Chondrocyte (in vitro differentiated cells): ENCODE measurements at places on chromosomes 11 and 22. TPM values are rescaled to one million over a fixed set of nuclear protein-coding genes. Genes with fewer than 3 reads are reported as not detected.

The RIN1 gene
- total RNA-seq, result 7.1 to 7.7 TPM (median 7.2 TPM) in 3 replicates

DNA sequence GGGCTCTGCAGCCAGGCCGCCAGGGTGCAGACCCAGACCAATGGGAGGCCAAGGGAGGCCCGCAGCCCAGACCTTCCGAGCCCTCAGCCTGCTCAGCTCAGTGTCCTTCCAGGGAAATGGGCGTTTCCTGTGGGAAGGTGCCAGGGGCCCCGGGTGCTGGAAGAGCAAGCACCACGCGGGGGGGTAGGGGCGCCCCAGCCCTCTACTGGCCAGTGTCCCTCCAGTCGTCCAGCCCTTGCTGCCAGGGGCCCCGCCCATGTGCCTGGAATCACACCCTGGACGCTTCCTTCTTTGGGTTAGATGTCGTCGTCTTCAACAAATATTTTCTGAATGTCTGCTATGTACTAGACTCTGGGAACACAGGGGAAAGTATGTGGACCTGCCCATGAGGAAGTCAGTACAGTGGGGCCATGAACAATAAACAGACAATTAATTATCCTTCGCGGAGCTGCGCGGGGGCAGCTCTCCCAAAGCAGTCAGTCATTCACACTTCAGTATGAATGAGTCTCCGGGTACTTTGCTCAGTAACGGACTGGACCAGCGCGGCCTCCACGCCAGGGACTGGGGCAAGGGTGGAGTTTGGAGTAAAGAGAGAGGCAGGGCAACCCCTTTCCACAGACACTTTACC lies 60.2 kb downstream of the CDKN1C start:
- no peak for DNase-seq

DNA sequence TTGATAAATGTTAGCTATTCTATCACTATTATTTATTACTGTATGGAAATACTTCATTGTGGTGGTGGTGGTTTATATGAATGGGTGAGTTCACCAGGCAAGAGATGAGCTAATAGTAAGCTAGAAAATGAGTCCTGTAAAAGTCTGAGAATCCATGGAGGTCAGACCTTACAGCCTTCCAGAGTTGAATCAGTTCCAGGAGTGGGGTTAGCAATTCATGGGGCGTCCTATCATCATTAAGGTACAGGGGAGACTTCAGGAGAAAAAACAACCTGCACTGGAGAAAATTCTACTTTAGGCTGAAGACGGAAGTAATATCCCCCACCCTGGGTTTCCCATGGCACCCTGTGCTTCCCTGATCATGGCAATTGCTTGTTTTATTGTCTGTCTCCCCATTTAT lies 6.5 kb downstream of the SYT13 start:
- no peak for DNase-seq

The SMIM38 gene
- total RNA-seq, result 0.12 to 0.60 TPM (median 0.41 TPM) in 3 replicates

DNA sequence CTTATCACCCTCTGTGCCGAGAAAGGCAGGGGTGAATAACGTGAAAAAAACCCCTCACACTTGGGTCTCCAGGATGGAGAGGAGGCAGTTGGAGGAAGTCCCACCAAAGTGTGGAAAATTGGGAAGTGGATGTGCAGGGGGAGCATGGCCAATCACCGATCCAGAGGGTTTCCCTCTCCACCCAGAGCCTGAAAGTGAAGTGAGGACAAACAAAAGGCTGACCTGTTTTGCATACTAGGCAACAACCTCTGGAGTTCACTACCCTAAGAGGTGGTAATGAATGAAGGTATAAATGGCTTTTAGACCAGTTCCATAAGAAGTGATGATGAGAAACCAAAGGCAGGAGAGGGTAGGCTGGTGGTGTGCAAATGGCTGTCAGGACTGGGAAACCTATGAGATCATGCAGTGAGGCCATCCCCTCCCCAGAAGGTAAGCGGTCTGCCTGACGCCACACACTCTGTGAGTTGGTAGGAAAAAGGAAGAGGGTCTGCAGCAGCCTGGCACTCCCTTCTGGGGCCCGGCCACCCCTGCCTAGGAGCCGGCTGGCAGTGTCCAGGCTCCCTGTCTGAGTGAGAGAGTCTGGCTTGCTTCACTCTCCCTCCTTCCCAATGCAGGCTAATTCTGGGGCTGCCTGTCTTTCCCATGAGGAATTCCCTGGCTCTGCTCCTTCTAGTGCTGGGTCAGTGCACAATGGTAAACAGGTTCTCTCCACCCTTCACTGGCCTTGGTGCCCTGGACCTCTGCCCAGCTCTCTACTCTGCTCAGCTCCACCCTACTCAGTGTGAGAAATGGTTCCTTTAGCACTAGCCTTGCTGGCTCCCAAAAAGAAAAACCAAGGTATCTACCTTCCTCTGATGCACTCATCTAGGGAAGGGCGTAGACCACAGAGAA lies 15.6 kb downstream of the TBC1D10A start:
- DNase-seq, result no peak

GRCh38 chr22:20117633-20118299 lies 740 bp upstream of the TRMT2A start:
- DNase-seq, result peak; percentile 82

DNA sequence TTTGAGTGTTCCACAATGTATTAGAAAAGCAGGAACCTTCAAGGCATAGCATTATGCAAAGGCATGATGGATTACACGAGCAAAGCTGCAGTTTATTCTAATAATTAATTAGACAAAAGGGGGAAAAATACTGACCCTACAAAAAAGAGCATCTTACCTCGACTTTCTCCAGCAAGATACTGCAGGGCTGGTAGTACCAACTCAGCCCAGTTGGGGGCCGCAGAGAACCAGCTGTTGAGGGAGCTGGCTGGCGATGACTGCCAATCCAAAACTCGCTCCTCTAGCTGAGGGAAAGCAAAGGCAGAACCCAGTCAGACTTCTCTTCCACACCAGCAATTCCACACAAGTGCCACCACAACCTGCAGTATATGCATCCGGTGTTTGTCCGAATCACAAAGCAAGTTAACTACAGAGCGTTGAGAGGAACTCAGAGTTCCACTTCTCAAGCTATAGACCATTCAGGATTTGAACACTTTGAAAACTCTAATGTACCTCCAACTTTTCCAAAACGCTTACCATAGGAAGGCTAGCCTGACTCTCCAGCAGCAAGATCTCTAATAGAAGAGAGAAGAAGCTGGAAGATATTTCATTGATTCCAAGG lies 13.7 kb downstream of the NFRKB start:
- DNase-seq, result no peak

The CD3G gene
- total RNA-seq, result not detected in 3 replicates

The OR8G5 gene
- total RNA-seq, result 0.20 TPM in 1 of 3 replicates, not detected in the others

GRCh38 chr11:105023003-105023402 lies at the start of gene CASP5:
CASP5 (minus strand) TSS chr11:105023168; CDS start chr11:105023136, 32 bp downstream.
- no peak for DNase-seq

- no peak for DNase-seq
Measured at GRCh38 chr11:61580271-61580888, 496 bp downstream of the SYT7 start.

DNA sequence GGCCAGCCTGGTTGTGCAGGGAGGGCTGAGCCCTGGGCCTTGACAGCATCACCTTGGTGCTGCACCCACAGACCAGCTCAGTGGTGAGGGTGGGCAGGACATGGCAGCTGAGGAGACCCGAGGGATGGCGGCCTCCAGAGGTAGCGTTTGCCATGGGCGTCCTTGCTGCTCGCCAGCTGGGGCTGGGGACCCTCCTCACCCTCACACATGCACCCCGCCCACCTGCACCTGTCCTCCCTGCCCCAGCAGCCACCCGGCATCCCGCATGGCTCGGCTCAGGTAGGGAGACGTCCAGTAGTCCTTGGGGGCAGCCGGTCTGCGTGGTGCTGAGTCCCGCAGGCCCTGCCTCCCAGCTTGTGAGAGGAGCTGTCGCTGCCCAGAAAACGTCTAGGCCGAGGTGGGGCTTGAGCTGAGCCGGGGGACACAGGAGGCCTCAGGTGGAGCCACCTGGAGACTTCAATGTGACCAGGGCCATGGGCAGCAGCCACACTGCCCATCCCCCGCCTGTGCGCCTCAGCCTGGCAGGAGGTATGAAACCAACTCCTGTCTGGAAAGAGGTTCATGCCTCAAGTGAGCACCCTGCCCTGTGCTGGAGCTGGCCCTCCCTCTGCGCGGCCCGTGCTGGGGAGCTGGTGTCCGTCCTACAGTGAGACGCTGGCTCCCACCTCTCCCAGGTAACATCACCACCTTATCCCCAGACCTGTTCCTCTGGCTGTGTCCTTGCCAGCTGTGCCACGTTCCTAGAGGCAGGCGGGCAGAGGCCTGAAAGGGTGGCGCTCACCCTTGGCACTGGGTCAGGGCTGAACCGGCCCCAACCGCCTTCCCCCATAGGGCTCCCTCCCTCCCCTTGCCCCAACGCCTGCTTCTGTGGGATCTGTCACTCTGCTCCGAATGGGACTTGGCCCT lies 3.3 kb upstream of the TRABD start:
- no peak for DNase-seq

The KLHDC7B gene
- 0.34 to 7.2 TPM (median 6.3 TPM) in 3 replicates for total RNA-seq

GRCh38 chr22:40493441-40493840 lies 123.0 kb downstream of the SGSM3 start:
- DNase-seq, result no peak

GRCh38 chr11:8060801-8061554 lies 20.0 kb upstream of the TUB start:
- DNase-seq, result peak; percentile 72

The SLC5A4 gene
- total RNA-seq, result not detected in 3 replicates

The TRPM5 gene
- total RNA-seq, result not detected in 3 replicates

The DGCR6 gene
- 5.1 to 7.1 TPM (median 5.4 TPM) in 3 replicates for total RNA-seq

GRCh38 chr11:68661014-68661413 lies 23.3 kb upstream of the GAL start:
- no peak for DNase-seq

The POU2AF2 gene
- total RNA-seq, result not detected in 3 replicates

GRCh38 chr11:116101902-116102301 lies 597.7 kb upstream of the CADM1 start:
- no peak for DNase-seq

GRCh38 chr11:22974251-22974650 lies 114.0 kb upstream of the CCDC179 start:
- DNase-seq, result no peak

- DNase-seq, result no peak
Measured at GRCh38 chr11:114886644-114887265, 208.4 kb downstream of the NXPE2 start.

The TEX12 gene
- total RNA-seq, result 0.75 TPM in 1 of 3 replicates, not detected in the others

DNA sequence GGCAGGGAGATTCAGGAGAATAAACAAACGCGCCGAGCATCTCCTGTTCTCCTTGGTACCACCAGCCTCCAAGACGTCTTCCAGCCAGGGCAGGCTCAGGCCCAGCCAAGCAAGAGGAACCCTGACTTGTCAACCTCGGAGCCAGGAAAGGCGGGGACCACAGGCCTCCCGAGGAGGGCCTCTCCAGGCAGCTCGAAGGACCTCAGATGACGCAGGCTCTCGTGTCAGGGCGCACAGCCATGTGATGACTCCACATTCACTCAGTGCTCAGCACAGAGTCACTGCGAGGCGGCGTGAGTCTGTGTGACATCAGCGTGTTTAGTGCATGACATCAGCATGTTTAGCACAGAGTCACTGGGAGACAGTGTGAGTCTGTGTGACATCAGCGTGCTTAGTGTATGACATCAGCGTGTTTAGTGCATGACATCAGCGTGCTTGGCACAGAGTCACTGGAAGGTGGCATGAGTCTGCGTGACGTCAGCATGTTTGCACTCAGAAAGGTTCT lies 241.4 kb downstream of the BRD1 start:
- peak; percentile 91 for DNase-seq

GRCh38 chr11:14973621-14974514 lies 1.7 kb upstream of the CALCA start:
- DNase-seq, result peak; percentile 69

DNA sequence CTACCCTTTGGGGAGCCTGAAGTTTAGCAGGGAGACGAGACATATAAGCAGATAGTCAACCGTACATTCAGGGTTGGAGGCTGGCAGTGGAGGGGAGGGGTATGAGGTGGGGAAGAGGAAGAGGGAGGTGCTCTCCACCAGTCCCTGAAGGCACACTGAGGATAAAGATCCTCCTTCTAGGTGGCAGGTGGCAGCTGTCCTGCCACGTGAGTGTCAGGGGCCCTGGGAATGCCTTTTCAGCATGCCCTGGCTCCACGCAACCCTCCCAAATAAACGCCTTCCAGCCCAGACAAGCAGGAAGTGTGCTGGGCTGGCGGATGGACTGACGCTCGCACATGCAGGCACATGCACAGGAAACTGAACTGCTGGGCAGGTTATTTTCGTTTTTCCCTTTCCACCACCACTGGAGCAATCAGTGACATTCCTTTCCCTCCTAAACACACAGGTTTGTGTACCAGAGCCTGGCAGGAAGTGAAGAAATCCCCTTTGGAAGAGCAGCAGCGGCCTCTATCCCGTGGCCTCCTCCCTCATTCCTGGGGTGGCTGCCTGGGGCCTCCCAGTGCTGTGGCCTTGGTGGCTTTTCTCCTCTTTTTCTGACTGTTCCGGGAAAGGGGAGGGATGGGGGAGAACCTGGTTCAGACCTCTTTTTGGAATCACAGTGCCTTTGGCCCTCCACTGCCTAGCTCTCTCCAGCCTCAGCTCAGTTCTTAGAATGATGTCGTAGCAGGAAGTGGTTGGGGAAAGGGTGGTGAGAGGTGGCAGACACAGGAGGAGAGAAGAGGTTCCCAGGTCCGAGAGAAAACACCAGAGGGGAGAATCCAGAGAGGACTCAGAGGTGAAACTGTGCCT lies 157.0 kb upstream of the TIMP3 start:
- no peak for DNase-seq

DNA sequence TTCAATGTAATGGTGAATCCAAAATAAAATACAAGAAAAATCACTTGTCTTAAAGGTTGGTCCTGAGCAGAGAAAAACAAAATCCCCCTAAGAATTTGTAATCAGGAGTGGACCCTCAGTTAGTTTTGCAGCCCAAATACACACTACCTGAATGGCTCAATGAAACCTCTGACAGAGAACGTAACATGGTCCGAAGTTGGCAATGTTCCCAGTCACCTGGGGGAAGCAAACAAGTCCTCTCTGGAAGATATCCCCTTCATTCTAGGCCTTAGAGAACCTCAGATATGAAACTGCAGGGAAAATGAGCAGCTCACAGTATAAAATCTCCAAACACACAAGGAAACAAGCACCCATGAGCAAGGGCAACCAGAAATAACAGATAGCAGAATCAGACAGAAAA lies 58.2 kb downstream of the MORC2 start:
- DNase-seq, result no peak
